Activated CD8-positive, alpha-beta memory T cell treated with anti-CD3 and anti-CD28 coated beads, Interleukin-2, amount 50 U/mL, for 48 hours (primary cell): ENCODE measurements at places on chromosomes 6 and 20.

GRCh38 chr20:53124803-53125202, 152.6 kb downstream of the TSHZ2 start:
- DNase-seq, result no peak

DNA sequence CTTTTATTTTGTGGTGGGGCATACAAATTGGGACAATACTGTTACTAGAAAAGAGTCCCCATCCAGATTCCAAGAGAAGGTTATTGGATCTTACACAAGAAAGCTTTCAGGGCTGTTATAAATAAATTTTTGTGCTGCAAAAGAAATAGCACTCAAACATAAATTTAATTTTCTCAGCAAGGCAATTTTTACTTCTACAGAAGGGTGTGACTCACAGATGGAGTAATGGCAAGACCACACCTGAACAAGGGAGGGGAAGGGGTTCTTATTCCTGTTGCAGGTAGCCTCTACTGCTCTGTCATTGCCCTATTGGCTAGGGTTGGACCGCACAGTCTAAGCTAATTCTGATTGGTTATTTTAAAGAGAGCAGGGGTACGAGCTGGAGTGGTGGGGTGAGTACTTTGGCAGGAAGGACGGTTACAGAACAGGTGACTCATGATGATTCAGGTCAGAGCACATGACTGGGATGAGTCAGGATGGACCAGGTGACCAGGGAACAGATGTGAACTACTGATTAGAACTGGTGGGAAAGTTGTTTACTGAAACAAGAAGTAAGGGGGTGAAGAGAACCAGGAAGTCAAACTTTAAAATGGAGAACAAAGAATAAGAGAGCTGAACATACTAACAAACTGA, 41.1 kb downstream of the CNR1 start:
- DNase-seq, result no peak

GRCh38 chr6:163336961-163337360, 77.6 kb upstream of the QKI start:
- DNase-seq, result no peak

DNA sequence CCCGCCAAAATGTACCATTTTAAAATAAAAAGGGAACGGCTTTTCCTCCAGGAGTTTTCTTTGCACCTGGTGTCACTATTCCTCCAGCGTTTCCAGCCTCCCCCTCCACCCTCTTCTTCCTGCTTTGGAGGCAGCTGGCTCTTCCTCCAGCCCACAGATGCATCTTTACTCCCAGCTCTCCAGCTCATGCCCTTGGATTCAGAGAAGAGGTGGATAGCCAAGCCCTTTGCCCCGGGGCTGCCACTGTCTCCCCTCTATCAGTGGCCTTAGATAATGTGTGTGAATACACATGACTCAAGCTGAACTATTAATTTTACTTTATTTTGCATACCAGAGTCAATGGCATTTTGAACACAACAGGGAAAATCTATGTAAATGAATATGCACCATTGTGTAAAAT, 15.3 kb upstream of the CDH4 start:
- no peak for DNase-seq

- DNase-seq, result no peak
These were observed 94.8 kb downstream of the COL21A1 start for GRCh38 chr6:56152611-56153010.

DNA sequence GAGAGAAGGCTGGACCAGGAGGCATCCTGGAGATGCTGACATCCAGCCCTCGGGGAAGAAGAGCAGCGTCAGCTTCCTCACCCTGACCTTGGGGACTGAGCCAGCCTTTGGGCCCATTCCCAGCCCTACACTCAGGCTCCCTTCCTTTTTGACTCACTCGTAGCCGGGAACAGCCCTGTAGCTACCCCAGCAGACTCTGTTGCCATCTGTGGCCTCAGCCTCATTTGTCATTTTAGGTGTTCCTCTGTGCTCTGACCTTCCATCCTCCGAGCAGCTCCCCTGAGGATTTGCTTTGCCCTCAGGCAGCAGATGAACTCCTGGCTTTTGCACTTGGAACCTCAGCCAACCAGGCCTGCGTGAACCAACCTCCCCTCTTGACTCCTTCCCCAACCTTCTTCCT, 67.5 kb downstream of the ELOVL2 start:
- DNase-seq, result no peak
